Tibial artery (tissue), 4 donors: ENCODE measurements at places on chromosomes 4 and X.

- DNase-seq: no peak
Observed at GRCh38 chr4:151331276-151332042, 6.1 kb upstream of the SH3D19 start.

- no peak for DNase-seq
Observed at GRCh38 chrX:139204571-139204897, 326.0 kb upstream of the F9 start.

DNA sequence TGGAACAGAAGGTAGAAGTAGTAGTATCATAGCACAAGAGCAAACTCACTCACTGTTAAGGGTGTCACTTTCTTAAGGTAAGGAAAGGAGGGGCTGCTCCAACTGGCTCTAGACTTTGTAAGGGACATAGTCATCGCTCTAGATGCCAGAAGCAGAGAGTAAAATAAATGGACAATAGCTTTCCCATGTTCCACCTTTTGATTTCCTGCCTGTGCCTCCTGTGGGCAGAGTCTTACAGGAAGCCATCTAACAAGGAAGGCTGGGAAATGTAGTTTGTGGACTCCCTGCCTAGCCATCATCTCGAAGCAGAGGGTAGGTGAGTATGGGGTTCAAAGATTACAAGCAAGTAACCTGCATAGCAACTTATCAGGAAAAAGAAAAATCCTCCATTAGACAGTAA, 1.7 kb upstream of the METTL14 start:
- no peak for DNase-seq

- DNase-seq: no peak
Observed at GRCh38 chr4:183141997-183142396, 42.9 kb downstream of the WWC2 start.

- no peak for DNase-seq
Observed at GRCh38 chr4:125904802-125905201, 590.0 kb downstream of the FAT4 start.

- no peak for DNase-seq
Observed at GRCh38 chrX:29862126-29862677, 353.2 kb upstream of the MAGEB2 start.
